Thoracic aorta (tissue), 2 donors: ENCODE measurements at places on chromosomes 3 and 15. TPM values are rescaled to one million over a fixed set of nuclear protein-coding genes. Genes with fewer than 3 reads are reported as not detected.

GRCh38 chr3:131503320-131503635 is 507 bp upstream of the MRPL3 start:
- no peak for DNase-seq

- no peak for DNase-seq
Observed at GRCh38 chr3:171056528-171056927, 30.0 kb upstream of the SLC2A2 start.

DNA sequence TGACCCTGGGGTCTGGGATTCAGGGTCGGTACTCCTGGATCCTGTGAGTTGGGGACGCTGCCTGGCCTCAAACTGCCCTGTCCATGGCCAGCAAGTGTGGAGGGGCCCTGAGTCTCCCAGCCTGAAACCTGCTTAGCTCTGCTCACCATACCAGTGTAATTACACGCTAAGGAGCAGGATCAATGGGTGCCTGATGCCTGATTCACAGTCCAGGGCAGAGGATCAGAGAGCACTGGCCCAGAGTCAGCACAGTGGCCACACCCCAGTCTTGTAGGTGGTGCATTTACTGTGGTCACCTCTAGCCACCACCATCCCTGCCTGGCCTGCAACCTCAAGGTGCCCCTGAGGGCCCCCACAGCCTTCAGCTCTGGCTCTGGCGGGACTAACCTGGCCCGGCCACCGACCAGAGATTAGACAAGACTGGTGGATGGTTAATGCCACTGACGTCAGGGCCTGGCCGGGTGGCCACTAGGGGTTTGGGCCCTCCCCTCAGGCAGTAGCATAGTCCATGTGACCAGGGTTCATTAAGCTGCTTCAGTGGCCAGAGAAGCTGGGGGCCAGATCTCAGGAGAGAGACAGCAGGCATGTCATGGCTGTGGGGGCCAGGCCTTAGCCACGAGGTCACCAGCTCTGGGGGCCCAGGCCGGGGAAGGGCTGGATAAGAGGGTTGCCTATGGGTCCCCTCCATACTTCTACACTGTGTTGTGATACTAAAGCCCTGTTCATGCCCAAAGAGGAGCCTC is 3.3 kb upstream of the SLC38A3 start:
- no peak for DNase-seq

DNA sequence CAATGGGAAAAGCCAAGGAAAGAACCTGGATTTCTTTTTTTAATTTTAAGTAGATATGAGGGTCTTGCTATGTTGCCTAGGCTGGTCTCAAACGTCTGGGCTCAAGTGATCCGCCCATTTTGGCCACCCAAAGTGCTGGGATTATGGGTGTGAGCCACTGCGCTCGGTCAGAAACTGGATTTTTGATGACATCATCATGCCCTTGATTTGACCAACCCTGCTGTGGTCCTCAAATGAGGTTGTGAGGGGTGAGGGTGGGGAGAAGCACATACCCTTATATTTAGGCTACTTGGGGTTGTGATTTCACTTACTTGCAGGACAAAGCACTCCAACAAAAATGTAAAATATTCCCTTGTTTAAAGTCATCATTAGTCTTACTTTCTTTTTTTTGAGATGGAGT is 70.4 kb downstream of the C3orf38 start:
- DNase-seq, result no peak

DNA sequence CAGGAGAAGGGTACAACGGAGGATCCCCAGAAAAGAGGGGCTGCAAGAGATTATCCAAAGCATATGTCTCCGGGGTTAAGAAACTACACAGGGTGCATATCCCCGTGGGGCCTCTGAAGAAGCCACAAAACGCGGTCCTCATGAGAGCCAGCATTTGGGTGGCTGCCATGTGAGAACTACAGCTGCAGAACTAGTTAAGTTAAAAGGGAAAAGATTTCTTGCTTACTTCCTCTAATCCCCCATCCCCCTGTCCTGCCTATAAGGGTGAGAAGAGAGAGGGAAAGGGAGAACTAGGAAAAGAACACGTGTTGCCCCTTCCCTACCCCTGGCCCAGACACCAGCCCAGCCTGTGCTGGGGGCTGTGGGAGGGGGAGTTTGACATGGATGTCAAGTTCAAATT is 70.4 kb upstream of the PCSK6 start:
- no peak for DNase-seq

DNA sequence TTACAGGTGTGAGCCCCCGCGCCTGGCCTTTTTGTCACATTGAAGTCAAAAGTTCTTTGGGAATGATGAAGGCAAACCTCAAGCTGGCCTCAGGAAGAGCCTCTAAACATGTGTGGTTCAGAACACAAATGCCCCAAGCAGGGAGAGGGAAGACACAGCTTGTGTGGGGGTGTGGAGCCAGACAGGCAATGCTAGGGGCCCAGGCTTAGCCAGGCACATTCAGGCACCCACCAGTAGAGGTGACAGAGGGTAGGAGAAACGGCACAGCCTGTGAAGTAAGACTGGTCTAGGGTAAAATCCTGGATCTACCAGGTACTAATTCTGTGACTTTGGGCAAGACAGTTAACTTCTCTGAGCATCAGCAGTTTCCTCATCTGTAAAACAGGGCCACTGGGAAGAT is 3.5 kb downstream of the HDC start:
- DNase-seq, result no peak

GRCh38 chr3:188819939-188820338 is 351.8 kb upstream of the TPRG1 start:
- DNase-seq, result no peak

DNA sequence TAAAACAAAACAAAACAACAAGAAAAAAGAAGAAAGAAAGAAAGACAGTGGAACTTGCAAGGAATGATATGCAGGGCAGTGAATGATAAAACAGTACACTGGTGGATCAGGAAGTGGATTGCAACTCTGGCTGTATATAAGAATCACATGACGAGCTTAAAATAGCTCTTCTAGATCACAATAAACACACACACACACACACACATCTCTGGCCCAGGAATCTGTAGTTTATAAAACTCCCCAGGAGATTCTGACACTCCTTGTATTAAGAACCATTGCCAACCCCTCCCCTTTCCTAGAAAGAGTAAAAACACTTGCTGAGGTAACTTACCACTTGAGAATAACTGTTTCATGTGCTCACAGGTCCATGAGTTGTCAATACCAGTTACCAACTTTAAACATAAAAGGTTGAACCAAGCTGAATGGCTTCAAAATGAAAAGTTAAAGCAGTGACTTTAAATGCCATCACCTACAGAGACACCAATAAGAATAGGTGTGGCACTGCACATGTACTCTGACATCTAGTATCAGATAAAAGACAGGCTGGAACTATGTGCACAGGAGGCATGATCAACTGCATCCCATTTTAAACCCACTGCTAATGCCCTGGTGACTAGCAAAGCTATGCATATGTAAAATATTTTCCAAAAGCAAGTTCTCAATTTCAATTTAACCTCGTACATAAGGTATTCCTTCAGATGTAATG is 3.9 kb downstream of the CPOX start:
- no peak for DNase-seq

- no peak for DNase-seq
Observed at GRCh38 chr3:134827213-134827612, 32.2 kb downstream of the EPHB1 start.

DNA sequence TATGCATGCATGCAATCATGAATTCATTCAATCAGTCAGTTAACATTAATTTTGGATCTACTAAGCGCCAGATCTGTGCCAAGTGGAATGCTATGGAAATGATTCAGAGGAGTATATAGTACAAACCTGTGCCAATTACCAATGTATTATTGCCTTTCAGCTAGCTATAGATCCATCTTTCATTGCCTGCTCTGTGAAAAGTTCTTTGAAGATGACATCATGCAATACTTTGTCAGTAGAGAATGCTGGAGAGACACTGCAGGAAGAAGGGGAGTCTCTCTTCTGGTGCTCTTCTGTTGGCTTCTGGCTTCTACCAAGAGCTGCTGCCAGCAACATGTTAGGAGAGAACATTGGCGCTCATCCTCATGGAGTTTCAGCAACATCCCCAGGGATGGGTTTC is 81.0 kb upstream of the LMCD1 start:
- DNase-seq, result no peak

DNA sequence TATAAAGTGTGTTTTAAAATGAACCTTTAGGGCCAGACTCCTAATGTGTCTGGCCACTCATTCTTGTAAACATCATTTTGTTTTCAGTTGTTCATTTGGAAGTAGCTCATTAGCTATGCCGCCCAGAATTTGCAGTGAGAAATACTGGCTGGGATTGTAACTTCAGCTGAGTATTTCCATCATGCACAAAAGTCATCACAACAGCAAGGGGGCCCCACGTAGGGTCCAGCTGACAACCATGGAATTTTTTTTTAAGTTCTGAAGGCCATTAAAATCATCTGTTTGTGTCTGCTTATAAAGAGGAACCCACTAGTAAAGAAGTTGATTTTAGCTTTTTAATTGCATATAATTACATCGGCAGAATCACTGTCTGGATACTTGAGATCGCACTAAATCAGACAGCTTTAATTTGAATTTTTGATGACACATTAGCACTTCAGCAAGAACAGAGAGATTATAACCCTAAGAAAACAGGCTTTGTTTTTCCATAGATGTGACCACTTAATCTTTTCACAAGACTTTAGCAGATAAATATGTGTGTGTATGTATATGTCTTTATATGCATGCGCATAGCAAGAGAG is 46.3 kb upstream of the SKOR1 start:
- no peak for DNase-seq

GRCh38 chr3:59192473-59192872 is 142.6 kb upstream of the CFAP20DC start:
- no peak for DNase-seq

GRCh38 chr3:183930086-183930485 is 45.4 kb upstream of the PARL start:
- DNase-seq, result no peak

GRCh38 chr15:57189466-57189865 is 186.8 kb upstream of the CGNL1 start:
- no peak for DNase-seq

DNA sequence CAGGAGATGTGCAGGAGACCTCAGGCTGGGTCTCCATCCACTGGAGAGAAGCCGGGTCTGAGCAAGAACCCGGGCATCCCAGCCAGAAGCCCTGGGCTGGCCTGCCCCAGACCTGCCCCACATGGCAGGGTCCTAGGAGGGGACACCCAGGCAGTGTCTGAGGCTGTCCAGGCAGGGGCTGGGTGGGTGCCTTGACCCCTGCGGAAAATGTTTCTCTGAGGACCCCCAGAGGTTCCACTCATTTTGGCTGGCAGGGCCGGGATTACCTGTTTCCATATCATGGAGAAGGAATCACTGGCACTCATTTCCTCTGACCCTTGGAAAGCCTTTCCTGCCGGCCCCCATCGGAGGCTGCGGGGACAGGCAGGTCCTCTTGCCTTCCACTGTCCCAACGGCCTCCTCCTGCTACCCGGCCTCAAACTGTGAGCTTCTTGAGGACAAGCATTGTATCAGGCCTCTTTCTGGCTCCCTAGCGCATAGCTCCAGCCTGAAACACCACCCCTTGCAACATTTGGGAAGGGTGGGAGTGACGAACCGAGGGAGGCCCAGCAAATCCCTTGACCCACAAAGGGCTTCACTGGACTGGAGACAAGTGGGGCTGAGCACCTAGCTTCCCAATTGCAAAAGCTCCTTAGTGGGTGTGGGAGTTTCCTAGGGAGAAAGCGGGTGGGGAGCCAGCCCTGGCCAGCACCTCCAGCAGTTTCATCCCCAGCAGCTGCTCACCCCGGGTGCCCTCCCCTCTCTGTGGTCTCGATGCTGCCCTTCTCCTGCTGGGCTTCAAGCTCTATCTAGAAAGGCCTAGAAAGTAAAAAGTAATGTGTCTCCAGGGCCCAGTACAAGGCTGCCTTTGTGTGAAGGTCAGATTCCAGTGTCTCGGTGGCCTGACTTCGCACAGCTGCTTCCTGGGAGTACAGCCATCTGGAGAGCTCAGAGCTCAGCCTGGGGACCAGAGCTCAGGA is 29.7 kb downstream of the ACSBG1 start:
- DNase-seq, result no peak

GRCh38 chr15:90062023-90062442 is 40.2 kb downstream of the IDH2 start:
- no peak for DNase-seq

GRCh38 chr3:101144105-101144504 is 150.9 kb upstream of the ABI3BP start:
- DNase-seq, result no peak

DNA sequence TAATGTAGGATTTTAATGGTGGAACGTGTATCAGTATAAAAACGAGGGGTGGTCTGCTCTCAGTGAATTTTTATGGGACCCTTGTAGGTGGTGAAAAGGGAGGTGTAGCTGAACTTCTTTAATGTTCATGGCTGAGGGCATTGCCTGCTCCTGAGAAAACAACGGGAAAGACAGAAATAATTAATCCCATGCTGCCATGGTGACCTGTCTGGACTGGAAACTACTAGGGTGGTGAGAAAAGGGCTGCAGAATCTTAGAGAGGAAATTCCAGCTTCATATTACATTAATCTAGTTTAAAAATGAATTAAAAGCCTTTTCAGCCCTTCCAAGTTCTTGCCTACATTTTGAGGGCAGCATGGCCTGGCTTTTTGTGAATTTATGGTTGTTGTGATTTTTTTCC is 47.6 kb downstream of the ZBTB38 start:
- no peak for DNase-seq

DNA sequence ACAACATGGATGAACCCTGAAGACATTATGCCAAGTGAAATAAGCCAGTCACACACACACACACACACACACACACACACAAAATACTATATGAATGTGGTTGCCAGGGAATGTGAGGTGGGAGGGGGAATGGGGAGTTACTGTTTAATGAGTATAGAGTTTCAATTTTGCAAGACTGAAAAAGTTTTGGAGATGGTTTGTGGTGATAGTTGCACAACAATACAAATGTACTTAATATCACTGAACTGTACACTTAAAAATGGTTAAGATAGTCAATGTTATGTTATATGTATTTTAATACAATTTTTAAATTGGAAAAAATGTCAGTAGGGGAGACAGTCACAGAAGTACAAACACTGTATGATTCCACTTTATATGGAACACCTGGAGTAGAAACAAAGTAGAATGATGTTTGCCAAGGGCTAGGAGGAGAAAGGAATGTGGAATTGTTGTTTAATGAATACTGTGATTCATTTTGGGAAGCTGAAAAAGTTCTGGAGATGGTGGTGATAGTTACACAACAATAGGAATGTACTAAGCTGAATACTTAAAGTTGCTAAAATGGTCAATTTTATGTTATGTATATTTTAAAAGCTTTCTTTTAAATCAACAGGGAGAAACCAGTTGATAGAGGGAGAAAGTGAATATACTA is 76.6 kb downstream of the RPL39L start:
- no peak for DNase-seq

The PLS1 gene
- 1.4 TPM for total RNA-seq

The TAMM41 gene
- 12.3 TPM for total RNA-seq

The PRSS50 gene
- 0.28 TPM for total RNA-seq

The CNTN3 gene
- total RNA-seq, result 9.7 TPM
